ENCODE measurements at places on chromosomes 7 and 10.

GRCh38 chr10:61463035-61463909 is 10.1 kb upstream of the TMEM26 start:
- no peak for DNase-seq

DNA sequence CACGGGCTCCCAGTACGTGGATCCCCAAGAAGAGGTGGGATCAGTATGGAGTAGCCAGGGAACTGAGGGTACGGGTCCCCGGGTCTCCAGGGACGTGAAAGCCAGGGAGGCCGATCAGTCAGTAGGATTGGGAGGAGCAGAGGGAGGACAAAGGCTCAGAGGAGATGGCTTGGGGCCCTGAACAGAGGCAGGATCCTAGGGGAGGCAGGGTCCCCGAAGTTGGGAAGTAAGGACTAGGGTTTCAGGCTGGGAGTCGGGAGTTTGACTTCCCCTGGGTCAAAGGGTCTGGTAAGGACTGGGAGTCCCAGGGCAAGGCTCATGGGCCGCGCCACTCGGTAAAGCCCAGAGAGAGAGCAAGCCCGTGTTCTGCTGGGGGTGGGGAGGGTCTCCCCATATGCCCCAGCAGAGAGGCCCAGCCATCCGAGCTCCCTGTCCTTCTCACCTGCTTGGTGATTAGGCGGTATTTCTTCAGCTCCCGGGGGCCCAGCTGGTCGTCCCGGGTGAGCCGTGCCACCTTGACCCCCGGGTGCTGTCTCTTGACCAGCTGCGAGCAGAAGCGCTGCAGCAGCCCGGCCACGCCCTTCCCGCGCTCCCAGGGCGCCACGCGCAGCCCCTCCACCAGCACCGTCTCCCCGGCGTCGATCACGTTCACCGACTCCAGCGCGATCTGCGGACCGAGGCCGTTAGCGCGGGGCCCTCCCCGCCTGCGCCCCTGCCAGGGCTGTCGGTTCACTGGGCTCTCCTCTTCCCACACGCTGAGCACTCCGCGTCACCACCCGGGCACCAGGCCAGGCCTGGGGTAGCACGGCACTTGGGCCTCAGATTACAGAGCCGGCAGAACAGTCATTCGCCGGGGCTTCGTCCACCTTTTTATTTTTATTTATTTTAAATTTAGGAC is 7.0 kb downstream of the NAT16 start:
- DNase-seq: no peak

DNA sequence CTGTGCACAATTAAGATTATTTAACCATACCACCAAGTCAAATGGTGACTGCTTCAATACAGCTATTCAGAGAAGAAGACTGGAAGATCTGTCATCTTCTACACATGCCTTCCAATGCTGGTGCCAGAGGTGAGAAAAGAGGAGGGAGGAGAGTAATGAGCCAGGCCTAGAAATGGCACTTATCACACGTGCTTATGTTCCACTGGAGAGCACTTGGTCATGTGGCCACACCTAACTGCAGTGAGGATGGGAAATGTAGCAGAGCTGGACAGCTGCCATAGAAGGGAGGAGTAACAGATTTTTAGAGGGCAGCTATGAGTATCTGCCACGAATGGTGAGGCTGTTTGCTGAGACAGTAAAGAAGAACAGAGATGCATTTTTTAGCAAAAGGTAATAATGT is 77.1 kb downstream of the MPLKIP start:
- no peak for DNase-seq

DNA sequence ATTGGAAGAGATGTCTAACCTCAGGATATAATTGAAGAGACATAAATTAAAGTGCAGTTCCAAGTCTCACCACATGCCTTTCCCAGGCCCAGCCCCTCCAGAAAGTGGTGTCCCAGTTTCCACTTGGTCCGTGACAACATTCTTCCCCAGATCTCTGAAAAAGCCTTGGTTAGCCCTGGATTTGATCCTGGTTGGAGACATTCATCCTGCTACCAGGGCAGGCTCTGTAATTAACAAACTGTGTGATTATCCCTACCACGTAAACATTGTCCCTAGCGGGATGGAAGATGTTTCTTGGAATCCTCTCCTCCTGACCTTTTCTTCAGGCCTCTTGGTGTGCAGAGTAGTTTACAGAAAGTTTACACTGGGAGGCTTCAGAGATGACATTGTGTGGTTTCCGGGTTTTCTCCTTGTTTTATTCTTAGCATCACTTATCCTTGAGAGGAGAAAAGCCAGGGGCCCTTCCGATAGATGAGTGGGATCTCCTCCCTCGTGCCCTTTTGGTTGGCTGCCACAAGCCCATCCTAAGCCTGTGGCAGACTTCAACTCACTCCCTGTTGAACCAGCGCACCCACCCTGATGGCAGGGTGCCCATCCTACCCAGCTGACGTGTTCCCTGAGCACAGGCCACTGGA is 83.8 kb downstream of the COL13A1 start:
- no peak for DNase-seq

DNA sequence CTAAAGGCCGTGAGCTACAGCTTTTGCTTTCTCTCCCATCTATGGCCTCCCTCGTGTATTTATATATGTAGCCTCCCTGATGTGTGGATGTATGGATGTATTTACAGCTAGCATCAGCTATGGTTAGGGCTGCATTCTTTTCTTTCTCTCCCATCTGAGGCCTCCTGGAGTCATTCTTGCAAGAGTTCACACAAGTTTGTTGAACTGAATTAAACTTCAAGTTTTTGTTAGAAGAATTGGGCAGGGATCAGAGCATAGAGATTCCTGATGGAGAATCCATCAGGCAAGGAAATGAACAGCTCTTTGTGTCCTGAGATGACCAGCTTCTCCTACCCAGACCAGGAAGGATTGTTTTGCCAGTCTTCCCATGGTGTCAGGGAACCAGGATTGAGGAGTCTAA is 60.3 kb downstream of the AHCYL2 start:
- DNase-seq: no peak

GRCh38 chr7:159036916-159037605 is 107.6 kb downstream of the VIPR2 start:
- DNase-seq: no peak

GRCh38 chr7:7237201-7237977 is 55.0 kb downstream of the C1GALT1 start:
- DNase-seq: no peak

DNA sequence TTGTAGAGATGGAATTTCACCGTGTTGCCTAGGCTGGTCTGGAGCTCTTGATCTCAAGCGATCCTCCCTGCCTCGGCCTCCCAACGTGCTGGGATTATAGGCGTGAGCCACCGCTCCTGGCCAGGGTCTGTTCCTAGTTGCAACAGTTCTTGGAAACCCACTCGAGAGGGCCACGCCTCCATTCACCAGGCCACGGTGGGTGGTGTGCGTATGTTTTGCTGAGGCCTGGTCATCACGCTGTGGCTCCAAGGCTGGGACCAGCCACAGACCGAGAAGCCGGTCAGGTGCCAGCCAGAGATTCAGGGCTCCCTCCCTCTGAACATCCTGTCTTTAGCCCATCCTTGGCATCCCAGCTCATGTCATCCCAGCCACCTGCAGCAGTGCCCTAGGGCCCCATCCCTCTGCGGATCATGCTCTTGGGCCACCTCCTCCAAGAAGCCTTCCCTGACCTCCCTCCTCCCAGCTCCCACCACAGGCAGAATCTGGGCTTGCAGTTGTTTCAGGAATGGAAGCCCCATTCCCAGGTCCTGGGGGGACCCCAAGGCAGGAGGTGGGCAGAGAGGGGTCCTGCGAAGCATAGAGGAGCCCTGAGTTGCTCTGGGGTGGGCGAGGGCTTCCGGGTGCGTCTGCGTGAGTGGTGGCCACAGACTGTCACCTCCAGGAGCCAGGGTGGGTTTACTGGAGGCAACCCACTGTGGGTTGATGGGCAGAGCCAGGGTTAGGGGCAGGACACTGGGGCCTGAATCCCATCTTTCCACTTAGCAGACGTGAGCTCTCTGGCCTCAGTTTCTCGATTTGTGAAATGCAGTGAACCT is 5.2 kb downstream of the LAT2 start:
- DNase-seq: no peak

GRCh38 chr10:36669615-36670352 is 455.6 kb upstream of the ANKRD30A start:
- no peak for DNase-seq

DNA sequence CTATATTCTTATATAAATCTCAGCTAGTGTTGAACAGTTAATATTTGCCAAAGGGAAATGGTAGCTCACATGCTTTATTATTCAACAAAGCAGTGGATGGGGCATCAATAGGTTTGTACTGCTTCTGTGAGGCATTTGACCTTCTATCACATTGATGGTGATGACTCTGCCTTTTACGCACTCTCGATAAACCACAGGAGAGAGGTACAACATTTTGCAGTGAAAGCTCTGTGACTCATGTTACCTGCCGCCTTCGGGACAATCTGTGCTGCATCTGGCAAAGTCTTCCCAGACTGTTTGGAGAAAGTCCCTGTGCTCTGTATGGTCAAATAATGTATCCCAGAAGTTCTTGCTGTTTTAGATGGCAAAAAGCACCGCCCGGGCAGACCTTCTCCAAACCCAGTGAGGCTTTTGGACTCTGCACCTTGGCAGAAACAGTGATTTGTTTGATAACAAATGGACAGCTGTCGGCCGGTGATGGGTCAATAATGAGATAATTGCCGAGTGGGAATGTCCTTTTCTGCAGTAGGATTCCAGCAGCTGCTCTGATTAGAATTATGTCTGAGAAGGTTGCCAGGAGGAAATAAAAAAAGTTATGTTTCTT is 61.0 kb downstream of the PLPP4 start:
- no peak for DNase-seq

GRCh38 chr7:41599760-41600159 is 103.1 kb downstream of the INHBA start:
- DNase-seq: no peak

DNA sequence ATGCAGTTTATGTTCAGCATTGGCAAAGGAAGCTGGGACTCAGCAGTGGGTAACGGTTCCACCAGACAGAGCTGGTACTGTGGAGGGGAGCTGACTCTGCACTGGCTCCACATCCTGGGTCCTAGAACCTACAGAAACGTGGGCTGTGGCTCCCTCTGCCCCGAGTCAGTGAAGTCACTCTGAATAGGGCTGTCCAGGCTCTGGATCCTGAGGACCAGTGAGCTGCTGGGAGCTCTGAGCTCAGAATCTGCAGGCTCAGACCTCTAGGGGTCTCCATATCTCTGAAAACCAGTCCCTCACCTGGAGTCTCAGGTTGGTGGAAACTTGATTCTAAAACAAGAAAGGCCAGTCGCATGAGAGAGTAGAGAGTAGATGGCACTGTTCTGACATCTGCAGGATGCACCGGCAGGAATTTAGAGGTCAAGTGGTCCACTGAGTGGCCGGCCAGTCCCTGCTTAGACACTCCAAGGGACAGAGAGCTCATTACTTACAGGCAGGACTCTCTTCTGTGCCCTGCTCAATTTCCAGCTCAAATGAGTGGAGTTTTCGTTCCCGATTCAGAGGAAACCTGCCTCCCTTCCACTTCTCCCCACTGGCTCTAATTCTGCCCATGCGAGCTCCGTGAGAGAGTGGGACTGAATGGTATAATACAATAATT is 18.6 kb downstream of the NPFFR1 start:
- DNase-seq: no peak

GRCh38 chr10:93445097-93445960 is 36.8 kb downstream of the MYOF start:
- peak; percentile 18 for DNase-seq

DNA sequence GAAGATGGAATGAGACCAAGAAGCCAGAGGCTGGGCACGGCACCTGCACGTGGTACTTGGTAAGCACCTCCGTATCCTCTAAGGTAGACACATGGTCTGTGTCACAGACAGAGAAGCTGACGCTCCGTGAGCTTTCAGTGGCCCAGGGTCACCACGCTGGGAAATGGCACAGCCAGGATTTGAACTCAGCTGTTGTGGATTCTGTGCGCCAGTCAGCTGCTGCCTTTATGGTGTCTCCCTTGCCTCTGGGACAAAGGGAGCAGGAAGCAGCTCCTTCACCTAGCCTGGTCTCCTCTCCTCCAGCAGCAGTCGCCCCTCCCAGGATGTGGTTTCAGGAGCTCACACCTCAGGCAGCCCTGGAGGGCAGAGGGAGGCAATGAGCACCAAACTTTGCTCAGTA is 110.8 kb downstream of the ARHGAP22 start:
- DNase-seq: no peak

- DNase-seq: no peak
Observed at GRCh38 chr7:2798669-2799068, 45.4 kb downstream of the GNA12 start.

DNA sequence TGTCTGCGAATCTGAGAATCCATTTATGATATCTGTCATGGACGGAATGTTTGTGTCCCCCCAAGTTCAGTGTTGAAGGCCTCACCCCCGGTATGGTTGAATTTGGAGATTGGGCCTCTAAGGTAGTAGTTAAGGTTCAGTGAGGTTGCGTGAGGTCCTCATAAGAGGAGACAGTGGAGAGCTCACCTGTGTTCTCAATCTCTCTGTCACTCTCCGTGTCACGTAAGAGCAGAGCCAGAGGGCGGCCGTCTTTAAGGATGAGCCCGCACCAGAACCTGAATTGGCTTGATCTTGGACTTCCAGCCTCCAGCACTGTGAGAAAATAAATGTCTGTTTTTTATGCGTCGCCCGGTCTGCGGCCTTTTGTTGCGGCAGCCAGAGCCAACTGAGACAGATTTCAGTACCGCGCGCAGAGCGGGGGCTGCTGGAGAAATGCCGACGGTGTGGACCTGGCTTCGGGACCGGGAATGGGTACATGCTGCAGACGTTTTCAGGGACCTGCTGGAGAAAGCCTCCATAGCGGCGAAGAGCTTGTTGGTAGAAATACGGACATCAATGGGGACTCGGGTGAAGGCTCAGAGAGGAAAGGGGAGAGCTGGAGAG is 40.2 kb downstream of the WDR37 start:
- no peak for DNase-seq

DNA sequence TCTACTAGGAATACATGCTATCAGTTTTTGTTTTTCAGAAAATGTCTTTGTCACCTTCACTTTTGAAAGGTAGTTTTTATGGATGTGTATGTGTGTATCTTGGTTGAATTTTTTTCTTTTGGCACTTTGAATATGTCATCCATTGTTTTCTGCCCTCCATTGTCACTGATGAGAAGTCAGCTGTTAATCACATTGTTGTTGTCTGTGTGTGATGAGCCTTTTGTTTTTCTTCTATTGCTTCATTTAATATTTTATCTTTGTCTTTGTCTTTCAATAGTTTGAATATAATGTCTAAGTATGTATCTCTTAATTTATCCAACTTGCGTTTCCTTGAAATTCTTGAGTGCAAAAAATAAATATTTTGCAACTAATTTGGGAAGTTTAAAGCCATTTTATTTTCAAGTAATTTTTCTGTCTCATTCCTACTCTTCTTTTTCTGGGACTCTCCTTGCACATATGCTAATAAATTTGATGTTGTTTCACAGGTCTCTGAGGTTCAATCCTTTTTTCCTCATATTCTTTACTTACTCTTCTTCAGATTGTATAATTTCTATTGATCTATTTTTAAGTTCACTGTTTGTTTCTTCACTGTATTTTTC is 546.9 kb upstream of the GHITM start:
- no peak for DNase-seq
